Left cardiac atrium (tissue), 4 donors: ENCODE measurements at places on chromosomes 16 and 17.

GRCh38 chr17:19270704-19271611 lies 33.8 kb downstream of the EPN2 start:
- DNase-seq, result peak; percentile 70

- peak; percentile 87 for DNase-seq
Observed at GRCh38 chr17:19728084-19728495, 11.7 kb upstream of the SLC47A2 start.

GRCh38 chr17:82394278-82394677 lies 22.7 kb downstream of the UTS2R start:
- peak; percentile 3 for DNase-seq

DNA sequence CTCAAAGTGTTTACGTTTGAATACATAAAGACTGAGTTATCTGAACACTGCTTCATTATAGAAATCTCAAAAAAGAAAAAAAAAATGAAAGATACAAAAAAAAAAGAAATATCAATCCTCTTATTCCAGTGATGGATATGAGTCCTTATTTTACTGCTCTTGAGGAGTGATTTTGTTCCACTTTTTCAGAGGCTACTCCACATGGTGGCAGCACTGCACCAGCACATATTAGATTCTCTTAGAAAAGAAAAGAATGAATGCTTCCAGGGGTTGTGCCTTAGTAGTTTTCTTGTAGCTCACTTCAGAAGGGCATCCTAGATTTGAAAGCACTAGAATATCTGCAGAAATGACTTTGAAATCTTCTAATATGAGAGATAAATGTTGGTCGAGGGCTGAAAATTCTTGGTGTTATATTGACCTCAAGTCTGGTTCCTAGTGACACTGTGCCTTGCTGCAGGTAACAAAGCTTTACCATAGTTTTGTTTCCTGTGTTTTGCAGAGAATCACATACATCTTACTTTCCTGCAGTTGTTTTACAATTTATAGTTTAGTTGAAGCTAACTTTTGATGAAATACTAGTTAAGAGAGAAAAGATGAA lies 25.9 kb downstream of the AP2B1 start:
- peak; percentile 44 for DNase-seq

GRCh38 chr17:78644931-78645351 lies 67.7 kb upstream of the DNAH17 start:
- DNase-seq, result no peak

DNA sequence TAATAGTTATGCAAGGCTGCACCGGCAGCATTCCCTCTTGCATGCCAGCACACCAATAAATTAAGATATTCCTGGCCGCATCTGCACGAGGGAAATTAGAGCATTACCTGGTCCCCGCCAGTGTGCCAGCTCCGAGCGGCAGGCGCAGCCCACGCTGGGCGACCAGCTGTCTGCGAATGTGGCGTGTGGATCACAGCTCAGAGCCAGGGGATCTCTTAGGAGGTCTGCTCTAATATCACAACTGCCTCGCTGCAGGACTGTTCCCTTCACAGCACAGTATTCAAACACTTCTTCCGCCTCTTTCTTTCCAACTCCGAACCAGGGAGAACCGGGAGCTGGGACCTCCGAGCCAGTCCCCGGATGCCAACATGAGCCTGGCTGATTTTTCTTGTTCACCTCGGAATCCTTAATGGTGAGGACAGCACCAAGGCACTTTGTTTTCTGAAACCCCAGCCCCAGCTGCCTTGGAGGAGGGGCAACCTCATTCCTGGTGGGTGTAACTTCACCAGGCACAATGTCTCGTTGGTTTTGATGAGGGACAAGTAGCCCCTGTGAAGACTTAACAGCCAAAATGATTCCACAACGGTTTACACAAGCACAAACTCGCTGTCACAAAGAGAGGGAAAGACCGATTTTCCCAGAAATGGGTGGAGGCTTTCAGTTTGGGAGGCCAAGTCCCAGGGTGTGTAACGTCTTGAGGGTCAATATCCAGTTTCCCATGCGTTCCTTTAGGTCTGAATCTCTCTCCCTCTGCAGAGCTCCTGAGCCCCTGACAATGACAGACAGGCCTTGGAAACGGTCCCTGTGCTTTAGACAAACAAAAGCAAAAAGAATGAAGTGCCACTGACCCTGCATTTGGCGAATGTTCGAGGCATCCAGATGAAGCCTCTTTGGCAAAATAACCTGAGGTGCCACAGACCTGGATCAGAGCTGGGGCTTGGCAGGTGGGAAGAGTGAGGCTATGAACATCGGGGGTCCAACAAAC lies 213.2 kb downstream of the C16orf78 start:
- no peak for DNase-seq

DNA sequence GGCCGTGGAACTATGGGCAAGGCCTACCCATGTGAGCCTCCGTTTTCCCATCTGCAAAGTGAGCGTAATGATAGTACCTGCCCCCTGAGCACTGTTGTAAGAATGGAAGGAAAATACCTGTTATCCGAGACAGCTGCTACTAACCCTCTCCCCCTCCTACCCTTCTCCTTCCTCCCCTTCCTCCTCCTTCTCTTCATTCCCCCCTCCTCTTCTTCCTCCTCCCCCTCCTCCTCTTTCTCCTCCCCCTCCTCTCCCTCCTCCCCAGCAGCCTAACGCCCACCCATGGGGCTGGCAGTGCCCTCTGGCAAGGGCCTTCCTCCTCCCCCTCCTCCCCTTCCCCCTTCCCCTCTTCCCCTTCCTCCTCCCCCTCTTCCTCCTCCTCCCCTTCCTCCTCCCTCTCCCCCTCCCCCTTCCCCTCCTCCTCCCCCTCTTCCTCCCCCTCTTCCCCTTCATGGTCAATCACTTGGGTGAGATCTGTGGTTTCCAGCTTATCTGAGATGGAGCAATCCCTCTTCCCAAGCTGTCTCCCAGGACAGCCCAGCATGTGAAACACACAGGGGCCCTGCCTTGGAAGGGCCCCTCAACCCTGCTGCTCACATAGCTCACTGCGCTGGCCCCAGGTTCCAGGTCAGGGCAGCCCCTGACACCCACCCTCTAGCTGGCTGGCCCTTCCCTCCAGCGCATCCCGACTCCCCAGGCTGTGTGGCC lies 6.4 kb downstream of the ZFPM1 start:
- no peak for DNase-seq

- peak; percentile 92 for DNase-seq
Observed at GRCh38 chr17:74987909-74988711, 678 bp downstream of the CDR2L start.

GRCh38 chr16:52781005-52781630 lies 234.2 kb upstream of the TOX3 start:
- no peak for DNase-seq

DNA sequence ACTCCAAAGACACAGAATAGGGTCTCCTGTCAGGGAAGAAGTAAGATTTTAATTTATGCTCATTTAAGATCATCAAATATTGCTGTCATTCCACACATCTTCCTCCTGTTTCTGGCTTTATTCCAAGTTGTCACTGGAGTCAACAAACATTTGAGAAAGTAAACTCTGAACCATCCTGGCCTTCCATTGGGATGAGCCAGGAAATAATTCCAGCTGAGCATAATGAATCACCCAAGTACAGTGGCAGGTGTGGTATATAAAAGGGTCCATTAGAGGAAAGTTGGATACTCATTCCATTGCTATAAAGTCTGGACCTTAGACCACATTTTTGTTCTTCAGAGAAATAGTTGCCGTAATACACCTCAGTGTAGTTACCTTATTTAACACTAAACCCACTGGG lies 246.1 kb downstream of the SLC39A11 start:
- DNase-seq, result no peak

DNA sequence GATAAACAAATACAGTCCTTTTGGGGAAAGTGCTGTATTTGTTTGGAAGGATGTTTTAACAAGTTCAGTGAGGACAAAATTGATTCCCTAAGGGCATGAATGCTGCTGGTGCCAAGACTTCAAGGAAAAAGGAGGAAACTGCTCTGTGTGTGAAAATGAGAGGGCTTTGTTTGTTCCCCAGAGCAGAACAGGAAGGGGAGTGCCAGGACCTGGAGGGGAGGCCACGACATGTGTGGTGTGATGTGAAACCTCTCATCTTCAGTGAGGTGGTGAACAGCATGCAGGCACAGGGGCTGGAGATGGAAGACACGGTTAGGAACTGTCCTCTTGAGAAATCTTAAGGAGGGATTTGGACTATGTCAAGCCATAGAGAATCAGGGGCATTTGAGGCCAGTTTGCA lies 46.6 kb upstream of the GRIN2A start:
- DNase-seq, result no peak

GRCh38 chr16:29700253-29700987 lies 21.4 kb downstream of the QPRT start:
- peak; percentile 79 for DNase-seq

- no peak for DNase-seq
Observed at GRCh38 chr17:45302649-45303173, 14.1 kb downstream of the MAP3K14 start.

DNA sequence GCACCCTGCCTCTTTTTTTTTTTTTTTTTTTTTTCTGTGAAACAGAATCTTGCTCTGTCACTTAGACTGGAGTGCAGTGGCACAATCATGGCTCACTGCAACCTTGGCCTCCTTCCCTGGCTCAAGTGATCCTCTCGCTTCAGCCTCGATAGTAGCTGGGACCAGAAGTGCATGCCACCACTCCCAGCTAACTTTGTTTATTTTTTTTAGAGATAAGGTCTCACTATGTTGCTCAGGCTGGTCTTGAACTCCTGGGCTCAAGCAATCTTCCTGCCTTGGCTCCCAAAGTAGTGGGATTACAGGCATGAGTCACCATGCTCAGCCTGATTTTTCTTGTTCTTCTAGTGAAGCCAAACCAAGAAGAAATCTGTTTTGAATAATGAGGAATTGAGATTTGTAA lies 25.0 kb downstream of the CDK12 start:
- no peak for DNase-seq

- DNase-seq, result peak; percentile 41
Observed at GRCh38 chr16:27779641-27780164, 229.8 kb downstream of the KATNIP start.
